Skin of body (tissue), 3 donors: ENCODE measurements at places on chromosomes 5 and 9.

GRCh38 chr5:137035480-137035878, 463.6 kb downstream of the SPOCK1 start:
- DNase-seq = no peak

GRCh38 chr9:126688617-126689016, 74.9 kb downstream of the LMX1B start:
- DNase-seq = no peak

DNA sequence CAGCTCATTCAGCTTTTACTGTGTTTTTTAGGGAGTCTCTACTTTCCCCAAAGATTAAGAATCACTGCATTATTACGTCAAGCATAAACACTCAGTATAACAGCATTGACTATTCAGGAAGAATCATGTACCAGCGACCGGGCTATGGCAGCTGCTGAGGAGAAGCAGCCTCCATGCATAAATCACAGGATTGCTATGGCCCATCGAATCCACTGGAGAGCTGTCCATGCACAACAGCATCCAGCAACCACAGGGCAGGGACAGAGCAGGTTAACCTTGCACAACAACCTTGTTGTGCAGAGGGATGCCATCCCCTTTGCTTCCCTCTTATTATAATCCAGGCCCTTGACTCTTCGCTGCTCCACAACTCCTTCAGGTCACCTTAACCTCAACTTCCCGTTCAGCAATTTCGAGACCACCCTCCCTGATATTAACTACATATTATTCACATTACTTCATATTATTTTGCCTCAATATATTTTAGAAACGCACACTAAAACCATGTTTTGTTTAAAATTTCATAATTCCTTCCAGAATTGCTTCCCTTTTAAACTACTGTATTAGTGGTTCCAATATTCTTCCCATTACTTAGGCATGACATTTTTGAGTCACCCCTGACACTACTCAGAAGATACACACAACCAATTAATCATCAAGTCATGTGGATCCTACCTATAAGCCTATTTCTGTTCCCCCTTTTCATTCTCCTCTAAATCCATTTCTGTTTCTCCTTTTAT, 991 bp downstream of the IARS1 start:
- DNase-seq = no peak

- DNase-seq = no peak
These were observed 29.8 kb downstream of the SPIN1 start for GRCh38 chr9:88418025-88418424.

DNA sequence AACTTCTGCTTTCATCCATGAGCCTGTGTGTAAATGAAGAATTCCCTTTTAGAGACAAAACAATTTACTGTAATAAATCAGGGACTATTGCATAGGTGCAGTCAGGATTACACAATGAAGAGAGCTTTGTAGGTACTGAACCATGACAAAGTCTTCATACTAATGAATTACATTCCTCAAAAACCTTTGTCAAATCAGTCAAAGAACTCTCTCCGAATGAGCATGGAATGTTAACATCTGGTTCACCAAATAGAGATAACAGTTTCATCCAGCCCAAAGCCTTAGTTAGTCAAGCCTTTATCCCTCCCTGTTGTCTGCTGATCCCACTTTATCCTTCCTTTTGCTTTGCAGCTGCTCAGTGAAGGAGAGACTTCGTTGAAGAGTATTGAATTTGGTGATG, 62.9 kb upstream of the DMRTA1 start:
- no peak for DNase-seq

- no peak for DNase-seq
These were observed 55.7 kb upstream of the EQTN start for GRCh38 chr9:27352457-27353165.

GRCh38 chr5:108521841-108522506, 140.1 kb upstream of the FBXL17 start:
- DNase-seq = peak; percentile 45

DNA sequence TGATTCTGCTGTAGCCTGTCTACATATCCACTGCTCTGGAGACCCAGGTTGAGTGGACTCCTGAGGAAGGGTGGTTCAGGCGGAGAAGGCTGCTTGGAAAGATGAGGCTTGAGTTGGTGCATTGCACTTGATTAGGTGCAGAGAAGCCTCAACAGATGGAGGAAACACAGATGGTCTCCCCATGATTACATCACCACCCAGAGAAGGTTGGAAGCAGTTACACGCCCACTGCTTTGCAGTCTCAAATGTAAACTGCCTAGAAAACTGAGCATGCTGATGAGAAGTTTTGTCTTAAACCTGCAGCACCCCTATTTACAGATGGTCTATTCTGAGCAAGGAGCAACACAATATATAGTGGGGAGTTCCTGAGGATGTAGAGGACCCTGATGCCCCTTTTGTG, 266.6 kb downstream of the PIK3R1 start:
- DNase-seq = peak; percentile 42

- DNase-seq = no peak
These were observed 88.7 kb upstream of the ELL2 start for GRCh38 chr5:96050273-96050880.
